ENCODE measurements at places on chromosomes 7 and 10.

GRCh38 chr7:12570168-12570533 lies 369 bp upstream of the SCIN start:
- DNase-seq = no peak

DNA sequence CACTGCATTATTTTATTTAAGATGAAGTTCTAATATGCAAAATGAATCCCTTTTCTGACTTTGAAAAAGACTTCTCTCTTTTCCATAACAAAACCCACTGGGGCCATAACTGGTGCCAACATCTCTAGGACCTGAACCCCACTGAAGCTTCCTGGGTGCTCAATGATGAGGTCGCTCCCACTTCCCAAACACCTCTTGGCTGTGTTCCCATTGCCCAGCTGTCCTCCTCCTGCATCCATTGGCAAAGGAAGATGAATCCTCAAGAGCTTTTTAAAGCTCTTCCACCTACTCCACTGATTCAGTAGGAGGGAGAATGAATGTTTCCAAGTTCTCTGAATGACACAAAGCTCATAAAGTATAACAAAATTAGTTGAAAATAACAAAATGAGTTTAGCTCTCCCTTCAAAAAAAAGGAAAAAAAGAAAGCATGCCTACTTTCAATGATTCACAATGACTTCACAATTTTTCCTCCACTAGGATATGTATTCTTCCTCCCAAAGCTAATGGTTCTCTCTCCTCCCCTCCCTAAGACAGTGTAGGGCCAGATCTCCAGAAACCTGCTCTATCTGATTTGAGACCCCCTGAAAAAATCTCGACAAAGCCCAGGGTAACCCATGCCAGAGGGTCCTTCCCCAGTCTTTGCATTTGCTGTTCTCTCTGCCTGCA lies 64.8 kb downstream of the SORBS1 start:
- DNase-seq = no peak

- DNase-seq = no peak
Measured at GRCh38 chr7:54781134-54781920, 22.3 kb upstream of the SEC61G start.

DNA sequence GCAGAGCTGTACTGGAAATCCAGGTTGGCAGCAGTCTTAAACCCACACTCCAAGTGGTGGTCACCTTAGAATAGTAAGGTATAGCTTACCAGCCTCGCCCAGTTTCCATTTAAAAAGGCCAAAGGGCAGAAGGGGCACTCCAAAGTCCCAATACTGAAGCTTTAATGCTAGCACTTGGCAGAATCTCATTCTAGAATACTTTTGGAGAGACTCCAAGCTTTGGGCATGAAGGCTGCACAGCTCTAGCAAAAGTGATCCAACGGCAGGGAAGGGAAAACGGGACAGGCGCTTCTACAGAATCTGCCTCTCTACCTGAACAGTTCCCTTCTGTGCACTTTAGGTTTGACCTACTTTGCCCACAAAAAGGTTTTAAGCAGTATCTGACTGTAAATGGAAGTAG lies 19.7 kb downstream of the SMURF1 start:
- DNase-seq = no peak

- DNase-seq = no peak
Measured at GRCh38 chr7:51230324-51230625, 86.3 kb downstream of the COBL start.

DNA sequence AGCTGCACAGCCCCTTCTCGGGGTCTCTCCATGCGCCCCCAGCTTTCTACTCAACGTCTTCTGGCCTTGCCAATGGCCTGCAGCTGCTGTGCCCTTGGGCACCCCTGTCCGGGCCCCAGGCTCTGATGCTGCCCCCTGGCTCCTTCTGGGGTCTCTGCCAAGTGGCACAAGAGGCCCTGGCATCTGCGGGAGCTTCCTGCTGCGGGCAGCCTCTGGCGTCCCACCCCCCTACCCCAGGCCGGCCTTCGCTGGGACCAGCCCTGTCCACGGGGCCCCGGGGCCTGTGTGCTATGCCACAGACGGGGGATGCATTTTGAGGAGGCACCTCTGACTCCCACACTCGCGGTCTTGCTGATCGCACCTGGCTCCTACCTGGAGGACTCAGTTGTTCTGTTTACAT lies 2.3 kb downstream of the VENTX start:
- no peak for DNase-seq

Measured in CD4-positive, alpha-beta T cell treated with Interleukin-15 for 1 hour (primary cell).